ENCODE measurements at places on chromosomes 1 and 21.

DNA sequence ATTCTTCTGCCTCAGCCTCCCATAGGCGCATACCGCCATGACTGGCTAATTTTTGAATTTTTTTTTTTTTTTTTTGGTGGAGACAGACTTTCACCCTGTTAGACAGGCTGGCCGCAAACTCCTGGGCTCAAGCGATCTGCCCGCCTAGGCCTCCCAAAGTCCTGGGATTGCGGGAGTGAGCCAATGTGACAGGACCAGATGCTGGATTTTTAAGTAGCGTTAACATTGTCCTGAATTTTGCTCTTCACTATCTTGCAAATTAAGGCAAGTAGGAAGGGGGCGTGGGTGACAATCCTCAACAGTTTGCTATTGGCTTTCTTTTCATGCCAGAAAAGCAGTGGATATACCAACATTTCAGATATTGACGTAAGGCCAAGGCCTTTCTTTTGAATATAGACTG, 49.7 kb upstream of the TSNAX start:
- DNase-seq, result no peak

- DNase-seq, result no peak
Observed at GRCh38 chr1:181160998-181161870, 72.7 kb downstream of the IER5 start.

DNA sequence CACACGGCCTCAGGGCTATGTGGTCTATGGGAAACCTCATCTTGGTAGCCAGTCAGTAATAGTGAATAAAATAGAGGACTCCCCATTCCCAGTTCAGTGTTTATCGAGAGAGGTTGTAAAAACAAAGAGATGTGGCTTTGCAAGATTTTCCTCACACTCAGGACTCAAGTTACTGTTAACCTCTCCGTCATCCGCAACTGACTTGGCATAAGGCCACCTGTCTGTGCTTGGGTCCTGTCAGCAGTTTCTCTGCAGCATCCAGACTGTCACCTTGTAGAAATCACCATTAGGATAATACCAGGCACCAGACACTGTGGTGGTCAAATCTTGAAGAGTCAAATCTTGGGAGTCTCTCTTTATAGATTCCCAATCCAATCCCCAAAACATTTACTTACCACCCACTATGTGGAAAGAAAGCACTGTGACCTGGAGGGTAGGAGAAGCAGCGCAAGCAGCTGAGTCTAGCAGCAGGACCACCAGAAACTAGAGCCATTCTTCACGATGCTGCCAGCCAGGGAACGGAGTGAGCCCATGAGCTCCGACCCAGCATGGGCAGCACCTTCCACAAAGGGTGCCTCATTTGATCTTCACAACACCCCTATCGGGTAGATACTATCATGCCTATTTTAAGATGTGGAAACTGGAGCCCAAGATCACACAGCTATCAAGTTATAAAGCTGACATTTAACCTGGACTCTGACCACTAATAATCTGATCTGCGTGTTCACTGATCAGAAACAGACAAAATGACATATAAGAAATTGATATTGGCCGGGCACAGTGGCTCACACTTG, 5.6 kb upstream of the GPR25 start:
- DNase-seq, result no peak

DNA sequence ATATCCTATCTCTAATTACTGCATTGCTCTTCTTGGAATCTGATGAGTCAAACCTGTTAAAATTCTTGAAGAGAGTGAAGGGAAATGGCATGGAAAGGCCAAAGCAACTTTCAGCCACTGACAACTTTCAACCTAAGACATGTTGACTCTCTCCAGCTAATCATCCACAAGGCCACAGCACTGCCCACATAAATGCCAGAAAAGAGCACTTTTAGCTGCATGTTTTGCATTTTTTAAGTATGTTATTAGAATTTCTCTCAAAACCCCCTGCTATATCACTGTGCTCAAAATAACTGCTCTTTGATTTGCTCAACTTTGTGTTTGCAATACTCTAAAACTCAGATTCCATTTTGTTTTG, 352.5 kb downstream of the ADGRL2 start:
- no peak for DNase-seq

DNA sequence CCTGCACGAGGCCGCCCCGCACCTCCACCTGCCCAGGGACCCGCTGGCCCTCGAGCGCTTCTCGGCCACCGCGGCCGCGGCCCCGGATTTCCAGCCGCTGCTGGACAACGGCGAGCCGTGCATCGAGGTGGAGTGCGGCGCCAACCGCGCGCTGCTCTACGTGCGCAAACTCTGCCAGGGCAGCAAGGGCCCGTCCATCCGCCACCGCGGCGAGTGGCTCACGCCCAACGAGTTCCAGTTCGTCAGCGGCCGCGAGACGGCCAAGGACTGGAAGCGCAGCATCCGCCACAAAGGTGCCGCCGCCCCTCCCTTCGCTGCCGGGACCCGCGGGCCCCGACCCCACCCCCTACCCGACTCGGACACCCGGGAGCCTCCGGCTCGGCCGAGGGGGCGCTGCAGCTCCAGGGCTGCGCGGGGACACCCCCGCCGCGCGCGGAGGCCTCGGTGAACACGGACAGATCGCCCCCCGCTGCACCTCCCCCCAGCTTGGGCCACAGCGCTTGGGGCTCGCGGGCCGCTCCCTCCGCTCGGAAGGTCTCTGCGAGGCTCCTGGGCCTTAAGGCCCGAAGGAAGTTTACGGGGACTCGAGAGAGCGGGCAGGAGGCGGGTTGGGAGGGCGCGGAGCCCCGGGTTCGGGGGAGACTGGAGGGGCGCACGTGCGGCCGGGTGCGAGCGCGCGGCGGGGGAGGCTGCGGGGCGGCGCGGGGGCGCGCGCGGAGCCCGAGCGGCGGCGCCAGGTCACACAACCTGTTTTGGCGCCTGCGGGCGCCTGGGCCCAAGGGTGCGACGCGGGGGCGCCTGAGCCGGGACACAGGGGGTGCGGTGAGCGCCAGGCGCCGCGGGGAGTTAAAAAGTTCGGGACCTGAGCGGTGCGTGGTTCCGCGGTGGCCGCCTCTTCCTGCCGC, 1.2 kb downstream of the SAMD11 start:
- peak; percentile 56 for DNase-seq

DNA sequence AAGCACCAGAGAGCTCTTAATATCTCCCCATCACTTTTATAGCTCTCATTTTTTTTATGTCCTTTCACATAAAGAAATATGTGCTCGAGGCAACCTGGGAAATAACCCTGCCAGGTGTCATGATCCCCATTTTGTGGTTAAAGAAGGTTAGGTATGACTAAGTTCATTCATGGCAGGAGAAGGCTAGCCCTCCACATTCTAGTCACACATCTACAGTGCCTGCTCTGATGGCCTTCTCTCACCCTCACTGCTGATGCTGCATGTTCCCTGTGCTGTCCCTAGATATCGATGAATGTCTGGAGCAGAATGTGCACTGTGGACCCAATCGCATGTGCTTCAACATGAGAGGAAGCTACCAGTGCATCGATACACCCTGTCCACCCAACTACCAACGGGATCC, 187.5 kb downstream of the TPR start:
- no peak for DNase-seq

GRCh38 chr21:16676391-16676790, 836.5 kb upstream of the CXADR start:
- no peak for DNase-seq

DNA sequence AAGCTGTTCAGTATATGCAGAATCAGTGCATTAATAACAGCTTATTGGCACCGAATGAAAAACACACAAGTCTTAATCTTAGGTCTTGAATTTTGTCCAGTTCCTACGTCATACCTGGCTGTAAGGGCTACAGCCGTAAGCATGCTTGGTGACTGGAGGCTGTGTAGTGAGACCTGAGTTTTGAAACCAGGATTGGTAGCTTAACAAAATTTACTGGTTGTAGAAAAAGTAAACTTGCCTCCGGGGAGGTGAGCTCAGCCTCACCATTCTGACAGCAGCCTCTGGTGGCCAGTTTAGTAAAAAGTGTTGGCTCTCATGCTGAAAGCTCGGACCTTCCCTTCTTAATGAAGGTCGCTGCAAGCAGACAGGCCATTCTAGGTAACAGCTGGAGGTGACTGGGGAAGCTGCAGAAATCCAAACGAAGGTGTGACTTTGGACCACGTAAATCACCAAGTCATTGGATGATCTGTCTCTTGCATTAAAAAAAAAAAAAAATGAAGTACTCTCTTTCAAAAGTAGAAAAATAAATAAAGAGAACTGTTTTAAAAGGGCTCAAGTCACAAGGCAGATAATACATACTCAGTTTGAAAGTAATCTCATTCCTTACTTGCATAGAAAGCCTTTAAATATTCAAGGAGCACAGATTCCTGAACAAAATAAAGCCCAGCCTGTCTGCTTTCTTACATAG, 48.9 kb downstream of the HLCS start:
- peak; percentile 40 for DNase-seq

DNA sequence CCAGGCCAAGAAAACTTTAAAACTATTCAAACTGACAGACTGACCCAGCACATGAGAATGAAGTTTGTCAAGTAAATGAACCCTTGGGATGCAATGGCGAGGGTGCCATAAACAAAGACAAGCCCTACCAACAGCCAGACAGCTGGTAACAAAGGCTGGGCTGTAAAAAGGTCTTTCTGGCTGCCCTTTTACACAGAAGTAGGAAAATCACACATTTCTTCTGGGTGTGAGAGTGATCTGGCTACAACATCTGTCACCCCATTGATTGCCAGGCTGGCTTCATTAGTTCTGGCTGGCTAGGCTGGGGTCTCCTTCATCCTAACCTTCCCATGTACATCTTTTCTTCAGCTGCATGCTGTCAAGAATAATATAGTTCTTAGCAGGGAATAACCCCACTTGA, 83.6 kb upstream of the FOXD3 start:
- no peak for DNase-seq

DNA sequence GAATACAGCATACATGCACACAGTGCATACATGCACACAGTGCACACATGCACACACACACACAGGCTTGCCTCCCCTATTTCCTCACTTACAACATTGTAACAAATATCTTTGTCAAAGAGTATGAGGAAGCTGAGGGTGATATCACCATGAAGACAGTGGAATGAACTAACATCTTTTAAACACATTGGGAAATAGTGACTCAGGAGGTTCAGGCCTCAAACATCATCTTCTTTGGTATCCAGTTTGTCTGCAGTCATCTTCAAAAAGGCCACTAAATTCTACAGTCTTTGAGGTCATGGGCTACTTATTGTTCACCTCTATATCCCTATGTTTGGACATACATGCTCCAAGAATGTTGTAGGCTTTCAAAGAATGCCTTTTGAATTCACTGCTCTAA, 2.1 kb upstream of the LCE2B start:
- peak; percentile 12 for DNase-seq

DNA sequence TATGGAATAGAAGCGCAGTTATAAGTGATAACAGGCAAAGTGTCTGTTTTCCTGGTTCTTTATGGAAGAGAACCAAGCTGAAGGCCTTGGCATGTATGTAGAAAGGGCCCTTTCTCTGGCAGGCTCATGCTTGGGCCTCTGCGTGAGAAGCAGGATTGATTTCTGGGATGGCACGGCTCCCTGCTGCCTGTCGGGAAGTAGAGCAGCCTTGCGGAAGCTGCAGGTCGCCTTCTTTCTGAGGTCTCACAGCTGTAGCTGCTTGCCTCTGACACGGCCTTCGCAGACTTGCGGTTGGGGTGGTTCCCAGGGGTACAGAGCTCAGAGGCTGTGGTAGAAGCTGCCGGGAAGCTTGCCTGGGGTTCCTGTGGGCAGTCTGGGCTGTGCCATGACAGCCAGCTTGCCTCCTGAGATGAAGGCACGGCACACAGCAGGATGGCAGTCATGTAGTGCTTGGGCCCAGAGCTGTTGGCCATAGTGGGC, 39.4 kb downstream of the TRAPPC10 start:
- DNase-seq, result peak; percentile 47

DNA sequence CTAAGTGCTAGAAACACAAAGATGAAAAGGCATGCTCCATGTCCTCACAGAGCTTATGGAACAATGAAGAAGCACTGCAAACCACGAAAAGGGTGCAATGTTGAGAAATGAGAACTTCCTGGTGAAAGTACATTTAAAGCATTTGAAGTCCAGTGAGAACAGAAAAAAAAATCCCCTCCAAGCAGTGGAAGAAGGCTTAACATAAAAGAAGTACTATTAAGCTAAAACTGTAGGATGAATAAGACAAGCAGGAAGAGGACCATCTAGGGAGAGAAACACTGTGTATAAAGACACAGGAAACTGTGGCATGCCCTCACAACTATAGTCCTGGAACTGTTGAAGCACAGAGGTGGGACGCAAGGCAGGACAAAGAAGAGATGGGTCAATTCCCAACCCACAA, 10.0 kb downstream of the TP53BP2 start:
- no peak for DNase-seq

- no peak for DNase-seq
Observed at GRCh38 chr21:14683063-14683462, 136.9 kb upstream of the SAMSN1 start.

- no peak for DNase-seq
Observed at GRCh38 chr1:7094086-7094485, 308.8 kb downstream of the CAMTA1 start.

DNA sequence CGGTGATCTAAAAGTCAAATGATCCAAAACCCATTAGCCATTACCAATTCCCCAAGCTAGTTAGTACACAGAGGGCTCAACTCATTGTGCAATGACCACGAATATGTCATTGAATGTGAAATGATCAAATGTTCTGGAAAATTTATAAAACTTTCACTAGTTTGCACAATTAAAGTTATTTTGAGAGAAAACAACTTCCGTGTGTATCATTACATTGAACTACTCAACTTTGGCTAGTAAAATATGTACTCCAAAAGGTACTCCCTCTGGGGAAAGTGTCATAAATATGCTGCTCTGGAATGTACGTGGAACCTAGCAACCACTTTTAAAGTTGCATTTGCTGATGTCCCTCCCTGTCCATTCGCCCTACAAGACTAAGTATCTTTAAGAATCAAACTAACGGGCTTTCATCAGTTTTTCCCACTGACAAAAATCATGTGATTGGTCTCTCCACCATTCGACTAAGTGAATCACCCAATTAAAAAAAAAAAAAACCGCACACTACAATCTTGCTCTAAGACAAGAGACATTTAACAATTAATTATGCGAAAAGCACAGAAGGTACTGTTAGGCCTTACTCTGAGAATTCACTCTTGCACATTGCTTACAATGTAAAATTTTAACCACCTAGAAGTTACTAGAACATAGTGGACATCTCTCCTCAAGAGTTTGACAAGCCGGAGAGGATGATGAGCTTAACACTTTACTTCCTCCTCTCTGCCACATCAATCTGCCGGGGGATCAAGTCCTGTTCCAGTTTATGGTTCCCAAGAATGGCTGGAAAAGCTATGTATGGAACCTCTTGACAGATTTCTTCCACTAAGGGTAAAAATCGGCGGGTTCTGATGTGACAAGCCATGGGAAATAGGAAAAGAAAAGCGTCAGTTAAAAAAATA, 1.2 kb downstream of the ACBD3 start:
- DNase-seq, result peak; percentile 45

GRCh38 chr1:170149241-170149640, 3.5 kb downstream of the NTMT2 start:
- peak; percentile 63 for DNase-seq

Measured in AG10803 (cell line).